HuH-7.5 (cell line): ENCODE measurements at places on chromosomes 11 and 22.

- DNase-seq: no peak
These were observed 736.5 kb downstream of the DLG2 start for GRCh38 chr11:84890676-84891075.

- no peak for DNase-seq
These were observed 23.5 kb downstream of the CHST1 start for GRCh38 chr11:45641961-45642360.

DNA sequence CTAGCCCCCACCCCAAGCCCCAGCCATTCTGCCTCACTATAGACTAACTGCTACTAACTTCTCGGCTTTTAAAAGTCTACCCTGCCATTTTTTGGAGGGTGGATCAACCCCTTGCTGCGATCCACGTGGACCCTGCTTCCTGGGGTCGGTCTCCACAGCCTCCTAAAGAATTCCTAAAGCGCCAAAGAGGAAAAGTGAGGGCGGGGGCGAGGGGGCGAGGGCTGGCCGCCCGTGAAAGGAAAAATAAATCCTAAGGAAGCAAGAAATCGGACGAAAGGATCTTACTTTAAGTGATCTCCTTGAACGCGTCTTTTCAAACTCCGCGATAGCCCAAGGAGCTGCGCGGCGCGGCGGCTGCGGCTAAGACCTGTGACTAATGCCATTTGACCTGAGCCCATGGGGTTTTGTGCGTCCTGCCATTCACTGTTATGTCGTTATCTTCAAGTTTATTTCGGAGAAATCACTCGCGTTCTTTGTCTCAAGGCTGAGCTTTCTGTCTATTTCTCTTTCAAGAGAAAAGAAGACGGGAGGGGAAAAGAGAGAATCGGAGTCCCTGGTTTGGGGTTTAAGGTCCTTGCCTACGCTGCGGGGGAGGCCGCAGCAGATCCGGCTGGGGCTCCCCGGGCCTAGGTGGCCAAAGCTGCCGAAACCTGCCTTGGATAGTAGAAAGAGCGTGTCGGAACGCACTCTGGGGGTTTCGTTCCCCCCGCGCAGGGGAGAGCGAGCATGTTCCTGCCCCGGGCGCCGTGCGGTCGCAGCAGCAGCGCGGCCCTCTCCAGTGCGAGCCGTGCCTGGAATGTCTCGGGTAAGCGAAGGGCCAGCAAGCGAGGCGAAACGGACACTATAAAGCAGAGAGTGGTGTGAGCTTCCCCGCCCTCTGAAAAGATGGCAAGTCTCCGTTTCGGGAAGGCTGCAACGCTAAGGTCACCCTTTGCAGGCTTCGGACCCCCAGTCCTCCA, 2.8 kb upstream of the DBX1 start:
- no peak for DNase-seq

DNA sequence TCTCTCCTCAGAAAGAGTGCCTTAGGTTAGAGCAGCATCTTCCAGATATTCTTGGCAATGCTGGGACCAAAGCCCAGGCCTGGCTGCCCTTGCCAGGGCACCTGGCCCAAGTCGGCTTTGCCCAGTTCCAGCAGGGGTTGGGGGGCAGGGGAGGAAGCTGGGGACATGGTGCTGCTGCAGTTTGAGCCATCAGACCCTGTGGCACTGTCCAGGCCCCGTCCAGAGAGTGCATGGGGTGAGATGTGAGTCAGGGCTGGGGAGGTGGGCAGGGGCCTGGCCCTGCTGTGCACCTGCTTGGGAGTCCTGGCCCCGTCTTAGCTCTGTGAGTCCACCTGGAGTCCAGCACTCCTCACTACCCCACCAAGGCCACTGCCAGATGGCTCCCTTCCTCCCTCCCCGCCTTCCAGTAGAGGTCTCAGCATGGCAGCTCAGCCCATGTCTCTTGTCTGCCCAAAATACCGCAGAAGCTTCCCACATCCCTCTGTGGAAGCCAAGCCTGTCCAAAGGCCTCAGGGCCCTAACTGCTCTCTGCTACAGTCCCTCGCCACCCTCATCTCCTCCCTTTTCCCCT, 16.6 kb downstream of the DERL3 start:
- no peak for DNase-seq

DNA sequence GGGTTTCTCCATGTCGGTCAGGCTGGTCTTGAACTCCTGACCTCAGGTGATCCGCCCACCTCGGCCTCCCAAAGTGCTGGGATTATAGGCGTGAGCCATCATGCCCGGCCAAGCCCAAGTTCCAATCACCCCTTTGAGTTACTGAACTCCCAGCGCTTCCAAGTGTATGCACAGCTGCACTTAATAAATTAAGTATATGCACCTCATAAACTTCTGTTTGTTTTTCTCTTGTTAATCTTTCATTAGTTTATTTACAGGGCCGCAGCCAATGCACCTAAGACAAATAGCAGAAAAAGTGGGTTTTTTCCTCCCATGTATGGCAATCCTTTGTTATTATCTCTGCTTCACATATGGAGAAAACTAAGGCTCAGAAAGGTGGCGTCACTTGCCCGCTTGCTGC, 21.3 kb downstream of the SYN3 start:
- no peak for DNase-seq

GRCh38 chr22:19716829-19717105, 2.5 kb downstream of the SEPTIN5 start:
- no peak for DNase-seq

GRCh38 chr11:27397624-27398399, 34.8 kb upstream of the CCDC34 start:
- no peak for DNase-seq

DNA sequence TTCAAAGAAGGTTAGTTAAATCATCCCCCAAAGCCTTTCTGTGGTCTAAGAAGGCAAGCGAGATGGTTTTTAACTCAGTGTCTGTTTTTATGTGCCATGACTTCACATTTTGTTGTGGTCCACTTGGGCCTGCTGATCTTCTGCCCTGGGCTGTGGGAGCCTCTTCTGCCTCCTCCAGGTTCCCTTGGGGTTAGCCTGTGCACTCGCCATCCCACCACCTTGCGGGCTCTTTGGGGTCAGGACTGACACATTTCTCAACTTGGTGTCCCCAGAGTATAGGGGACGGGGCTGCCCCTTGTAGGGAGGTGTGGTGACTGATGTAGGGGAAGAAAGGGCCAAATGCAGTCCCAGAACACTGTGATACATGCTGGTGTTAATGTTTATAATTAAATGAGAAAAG, 207.0 kb downstream of the TBC1D22A start:
- no peak for DNase-seq

DNA sequence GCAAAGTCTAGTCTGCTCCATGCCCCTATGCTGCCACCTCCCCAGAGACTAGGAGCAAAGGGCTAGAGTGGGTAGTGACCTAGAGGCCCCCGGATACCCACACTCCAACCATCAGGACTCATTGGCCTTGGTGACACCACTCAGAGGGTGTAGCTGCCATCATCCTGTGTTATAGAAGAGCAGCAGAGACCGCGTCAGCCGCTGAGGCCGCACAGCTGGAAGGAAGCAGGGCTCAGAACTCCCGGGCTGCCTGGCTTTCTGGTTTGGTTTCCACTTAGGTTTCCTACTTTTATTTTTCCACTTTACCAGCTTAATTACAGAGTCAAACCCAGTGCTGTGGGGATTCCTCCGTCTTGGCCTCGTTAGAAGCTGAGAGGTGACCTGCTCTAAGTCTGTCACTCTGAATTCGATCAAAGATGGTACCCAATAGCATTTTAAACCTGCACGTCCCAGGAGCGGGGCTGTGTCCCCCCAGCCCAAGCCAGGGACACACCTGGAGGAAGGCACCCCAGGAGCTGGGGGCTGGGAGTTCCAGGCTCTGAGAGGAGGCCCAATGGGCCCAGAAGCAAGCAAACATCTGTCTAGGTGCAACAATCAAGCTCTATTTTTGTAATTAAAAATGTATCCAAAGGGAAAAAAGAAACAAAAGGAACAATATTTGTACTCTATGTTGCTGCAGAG, 2.1 kb upstream of the CDKN1C start:
- DNase-seq: no peak

DNA sequence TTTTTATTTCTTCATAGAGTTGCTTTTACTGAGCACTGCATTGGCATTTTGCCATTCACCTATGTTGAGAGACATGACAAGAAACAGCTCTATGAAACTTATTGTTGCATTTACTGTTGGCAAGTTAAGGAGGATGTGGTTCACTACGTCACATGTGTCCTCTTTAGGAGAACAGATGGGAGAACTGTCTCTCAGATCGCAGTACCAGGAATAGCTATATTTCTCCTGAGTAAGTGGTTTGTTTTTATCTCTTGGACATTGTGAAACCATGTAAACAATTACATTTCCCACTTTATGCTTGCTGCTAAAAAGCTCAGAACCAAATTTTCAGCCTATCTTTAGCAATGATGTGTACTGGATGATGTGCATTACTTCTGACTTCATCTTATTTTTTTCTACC, 34.8 kb upstream of the PSMA1 start:
- no peak for DNase-seq

DNA sequence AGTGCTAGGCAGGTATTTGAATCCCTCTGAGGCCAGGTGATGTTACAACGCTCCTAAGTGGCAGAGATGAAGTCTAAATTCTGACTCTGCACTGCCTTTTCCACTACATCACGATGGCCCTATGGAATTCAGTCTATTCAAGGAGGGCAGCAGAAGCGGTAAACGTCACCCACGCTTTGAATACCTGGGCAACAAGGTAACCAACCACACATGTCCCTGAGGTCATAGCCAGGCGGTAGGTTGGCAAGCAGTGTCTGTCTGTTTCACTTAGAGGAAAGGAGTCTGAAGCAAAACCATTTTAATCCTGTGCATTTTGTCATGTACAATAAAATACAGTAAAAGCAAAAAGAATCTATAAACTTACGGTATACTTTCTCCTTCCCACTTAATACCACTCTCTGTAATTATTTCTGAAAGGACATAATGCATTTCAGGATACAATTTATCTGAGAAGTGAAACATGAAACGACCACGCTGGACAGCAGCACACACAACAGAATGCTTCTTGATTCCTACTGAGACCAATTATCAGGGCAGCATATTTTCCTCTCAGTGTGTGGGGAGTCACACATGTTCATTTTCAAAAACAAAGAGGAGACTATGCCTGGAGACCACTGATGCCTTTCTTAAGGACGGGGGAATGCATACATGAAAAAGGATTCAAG, 51.3 kb downstream of the PRDM10 start:
- no peak for DNase-seq

DNA sequence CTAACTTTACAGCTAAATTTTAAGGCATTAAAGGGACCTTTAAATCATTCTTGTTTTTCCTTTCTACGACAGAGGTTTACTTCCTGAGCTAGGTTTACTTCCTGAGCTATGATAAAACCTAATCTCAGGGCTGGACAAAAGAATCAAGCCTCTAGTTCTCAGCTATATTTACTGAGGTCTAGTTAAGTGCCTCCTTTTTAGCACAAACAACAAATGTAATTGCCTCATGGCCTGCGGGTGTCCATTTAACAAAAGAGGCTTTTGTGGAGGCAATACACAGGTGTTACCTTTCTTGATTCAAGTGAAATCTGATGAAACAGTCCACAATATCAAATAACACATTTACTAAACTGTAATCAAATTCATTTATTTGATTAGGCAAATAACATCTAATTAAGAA, 67.3 kb downstream of the IMMP1L start:
- no peak for DNase-seq

- no peak for DNase-seq
These were observed 28.2 kb downstream of the KCTD17 start for GRCh38 chr22:37079668-37080171.

GRCh38 chr11:134226806-134227325, 2.4 kb downstream of the VPS26B start:
- no peak for DNase-seq

DNA sequence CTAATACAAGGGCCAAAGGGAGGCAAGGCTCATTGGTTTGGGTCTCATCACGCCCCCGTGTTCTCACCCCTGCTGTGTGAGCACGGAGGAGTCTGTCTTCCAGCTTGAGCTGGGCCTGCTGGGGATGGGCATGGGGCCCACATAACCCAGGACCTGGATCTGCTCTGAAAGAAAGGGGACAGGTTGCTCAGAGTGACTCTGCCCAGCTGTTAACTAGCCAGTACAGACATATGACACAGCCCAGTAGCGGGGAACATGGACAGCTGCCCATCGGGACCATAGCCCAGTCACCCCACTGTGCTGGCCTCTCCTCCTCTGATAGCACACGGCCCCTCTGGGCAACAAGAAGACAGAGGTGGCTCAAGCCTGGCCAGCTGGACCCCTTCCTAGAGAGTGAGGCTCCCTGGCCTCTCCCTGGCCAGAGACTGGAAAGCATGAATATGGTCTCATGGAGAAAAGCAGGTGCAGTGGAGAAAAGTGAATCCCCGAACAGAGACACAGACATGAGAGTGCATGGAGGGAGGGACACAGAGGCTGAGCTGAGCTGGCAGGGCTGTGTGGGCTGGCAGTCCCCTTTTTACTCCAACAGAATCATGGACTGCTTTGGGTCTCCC, 973.9 kb downstream of the BRD1 start:
- DNase-seq: no peak

DNA sequence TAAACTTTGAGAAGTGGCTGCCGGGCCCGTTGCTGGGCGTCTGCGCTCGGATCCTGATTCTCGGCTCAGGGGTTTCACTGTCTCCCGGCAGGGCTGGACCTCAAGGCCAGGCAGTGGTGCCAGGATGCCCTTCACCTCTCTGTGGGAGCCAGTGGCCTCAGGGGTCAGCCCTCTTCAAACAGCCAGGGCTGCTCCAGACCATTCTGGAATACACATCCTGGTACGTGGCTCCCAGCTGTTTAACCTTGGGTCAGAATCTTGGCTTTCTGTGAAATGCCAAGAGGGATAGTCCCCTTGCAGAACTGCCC, 70.5 kb downstream of the MPPED1 start:
- DNase-seq: no peak

DNA sequence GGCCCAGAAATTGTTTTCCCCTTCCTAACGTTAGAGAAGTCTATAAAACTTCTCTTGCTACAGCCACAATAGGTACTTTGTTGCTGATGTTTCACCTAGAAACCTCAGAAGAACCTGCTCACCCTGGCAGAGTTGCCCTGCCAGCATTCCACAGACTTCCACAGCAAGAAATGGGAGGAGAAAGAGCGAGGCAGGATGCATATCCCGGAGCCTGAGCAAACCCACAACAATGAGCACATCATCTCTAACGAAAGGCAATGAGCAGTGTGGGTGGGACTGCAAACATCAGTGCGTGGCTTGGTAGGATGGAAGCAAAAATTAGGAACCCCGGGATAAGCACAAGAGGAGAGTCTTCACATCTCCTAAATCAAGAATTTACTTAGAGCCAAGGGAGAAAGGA, 892.3 kb downstream of the OPCML start:
- DNase-seq: no peak

- no peak for DNase-seq
These were observed 8.1 kb downstream of the TANGO2 start for GRCh38 chr22:20028855-20029549.

DNA sequence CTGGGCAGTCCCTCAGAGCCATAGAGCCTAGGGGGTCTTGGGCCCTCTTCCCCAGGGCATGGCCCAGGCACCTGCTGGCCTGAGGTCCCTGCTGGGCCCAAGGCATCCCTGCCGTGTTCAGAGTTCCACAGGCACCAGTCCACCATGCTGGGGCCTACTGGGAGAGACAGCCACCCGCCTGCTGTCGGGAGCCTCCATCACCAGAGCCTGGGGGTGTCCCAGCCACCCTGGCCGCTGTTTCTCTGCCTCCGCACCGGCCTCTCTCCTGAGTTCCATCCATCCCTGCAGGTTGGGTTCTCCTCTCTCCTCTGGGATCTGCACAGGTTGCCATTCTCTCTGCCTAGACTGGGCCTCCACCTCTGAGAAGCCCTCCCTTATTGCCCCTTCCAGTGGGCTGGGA, 68.6 kb downstream of the KCNQ1 start:
- peak; percentile 1 for DNase-seq
